Tongue (tissue), 3 donors: ENCODE measurements at places on chromosomes 4 and X.

DNA sequence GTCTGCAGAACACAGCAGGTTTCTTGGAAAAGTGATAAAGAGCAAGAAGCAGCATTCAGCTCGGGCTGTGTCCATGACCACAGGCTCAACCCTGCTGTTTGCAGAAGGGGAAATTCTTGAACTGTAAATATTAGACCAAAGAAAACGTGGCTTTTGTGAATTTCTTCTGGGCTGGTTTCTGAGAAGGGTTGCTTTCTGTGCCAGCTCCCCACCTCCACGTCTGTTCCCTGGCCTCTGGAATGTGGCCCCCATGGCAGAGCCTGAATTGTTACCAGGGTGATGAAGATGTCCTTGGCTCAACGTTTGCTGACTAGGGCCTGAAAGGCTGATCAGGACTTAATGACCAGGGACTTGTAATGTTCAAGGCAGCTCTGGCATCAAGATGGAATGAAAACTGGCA, 116.0 kb downstream of the CPEB2 start:
- DNase-seq, result no peak

GRCh38 chrX:152601848-152602616, 35.7 kb upstream of the GABRQ start:
- DNase-seq, result no peak

- no peak for DNase-seq
These were observed 13.9 kb upstream of the GTPBP6 start for GRCh38 chrX:332496-332860.

DNA sequence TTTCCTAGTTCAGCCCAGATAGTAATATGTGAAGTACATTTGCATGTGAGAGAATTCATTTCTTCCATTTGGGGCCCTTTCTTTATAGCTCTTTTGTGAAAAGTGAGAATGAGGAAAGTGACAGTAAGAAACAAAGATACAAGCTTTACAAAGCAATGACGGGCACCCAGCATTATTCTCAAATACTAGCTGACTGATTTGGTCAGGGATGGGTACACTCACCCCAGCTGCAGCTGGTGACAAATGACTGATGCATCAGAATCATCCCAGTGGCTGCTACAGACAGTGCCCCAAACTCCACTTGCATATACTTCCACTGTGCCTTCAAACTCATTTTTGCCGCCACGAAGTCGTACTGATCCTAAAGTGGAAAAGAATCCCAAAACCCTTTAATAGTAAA, 14.8 kb downstream of the PRSS12 start:
- DNase-seq, result no peak

GRCh38 chr4:189659287-189659686, 281.4 kb upstream of the FRG1 start:
- DNase-seq, result no peak

DNA sequence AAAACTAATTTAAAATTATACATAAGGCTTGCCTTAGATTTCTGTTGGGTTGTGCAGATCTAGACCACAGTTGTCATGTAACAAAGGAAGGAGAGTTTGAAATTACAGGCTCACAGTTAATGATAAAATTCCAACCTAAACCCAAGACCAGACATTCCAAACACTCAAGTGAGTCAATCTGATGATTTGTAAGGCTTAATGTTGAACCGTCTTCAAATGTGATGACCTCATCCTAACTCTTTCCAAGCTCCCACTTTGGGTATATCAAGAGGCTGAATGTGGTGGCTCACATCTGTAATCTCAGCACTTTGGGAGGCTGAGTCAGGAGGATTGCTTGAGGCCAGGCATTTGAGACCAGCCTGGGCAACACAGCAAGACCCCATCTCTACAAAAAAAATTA, 149.2 kb downstream of the TBL1X start:
- no peak for DNase-seq

DNA sequence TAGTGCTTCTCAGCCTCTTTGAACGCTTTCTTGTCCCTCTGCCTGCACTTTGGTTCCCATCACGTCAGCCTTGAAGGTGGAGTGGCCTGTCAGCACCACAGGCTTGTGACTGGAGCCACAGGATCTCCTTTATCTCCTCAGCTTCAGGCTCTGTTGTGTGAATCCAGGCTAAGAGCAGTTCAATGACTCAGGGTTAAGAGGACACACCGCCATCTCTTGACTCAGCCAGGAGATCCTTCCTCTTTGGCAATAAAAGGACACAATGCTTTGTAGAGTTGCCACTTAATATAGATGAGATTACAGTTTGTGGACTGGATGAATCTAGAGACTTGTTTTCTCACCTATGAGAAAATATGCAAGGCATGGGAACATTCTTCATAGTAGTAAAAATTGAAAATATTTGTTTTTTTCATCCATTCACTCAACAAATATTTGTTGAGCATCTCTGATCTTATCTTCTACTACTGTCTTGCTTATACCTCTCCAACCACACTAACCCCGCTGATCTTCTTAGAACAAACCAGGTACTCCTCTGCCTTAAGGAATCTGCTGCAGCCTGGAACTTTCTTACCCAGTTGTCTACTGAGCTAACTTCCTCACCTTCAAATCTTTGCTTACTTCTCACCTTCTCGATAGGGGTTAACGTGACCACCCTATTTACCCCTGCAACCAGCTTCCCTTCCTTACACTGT, 62.3 kb downstream of the UCHL1 start:
- DNase-seq, result no peak

- no peak for DNase-seq
These were observed 54.9 kb downstream of the MAP7D2 start for GRCh38 chrX:20061855-20062254.

DNA sequence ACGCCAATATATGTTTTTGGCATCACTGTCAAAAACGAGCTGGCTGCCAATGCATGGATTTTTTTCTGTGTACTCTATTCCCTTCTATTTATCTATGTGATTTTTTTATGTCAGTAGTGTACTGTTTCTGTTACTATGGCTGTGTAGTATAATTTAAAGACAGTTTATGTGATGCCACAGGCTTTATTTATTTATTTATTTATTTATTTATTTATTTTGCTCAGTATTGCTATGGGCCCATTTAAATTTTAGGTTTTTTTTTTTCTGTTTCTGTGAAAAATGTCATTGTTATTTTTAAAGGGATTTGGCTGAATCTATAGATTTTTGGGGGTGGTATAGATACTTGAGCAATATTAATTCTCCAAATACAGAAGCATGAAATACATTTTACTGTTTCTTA, 338.4 kb upstream of the POU3F4 start:
- no peak for DNase-seq

DNA sequence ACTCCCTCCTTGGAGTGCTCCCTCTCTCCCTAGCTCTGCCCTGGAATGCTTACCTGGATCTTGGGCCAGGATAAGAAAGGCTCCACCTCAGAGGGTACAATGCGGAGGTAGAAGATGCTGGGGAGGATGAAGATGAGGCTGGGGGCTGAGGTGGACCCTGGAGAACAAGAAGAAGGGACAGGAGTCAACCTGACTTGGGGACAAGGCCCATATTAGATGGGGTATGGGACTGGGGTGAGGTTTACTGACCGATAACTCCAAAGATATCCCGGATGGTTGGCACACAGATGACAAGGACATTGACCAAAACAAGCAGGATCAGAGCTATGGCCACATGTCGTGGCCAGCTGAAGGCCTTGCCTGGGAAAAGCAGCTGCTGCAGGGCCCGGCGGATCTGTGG, 10.6 kb downstream of the SLC38A5 start:
- DNase-seq, result no peak

DNA sequence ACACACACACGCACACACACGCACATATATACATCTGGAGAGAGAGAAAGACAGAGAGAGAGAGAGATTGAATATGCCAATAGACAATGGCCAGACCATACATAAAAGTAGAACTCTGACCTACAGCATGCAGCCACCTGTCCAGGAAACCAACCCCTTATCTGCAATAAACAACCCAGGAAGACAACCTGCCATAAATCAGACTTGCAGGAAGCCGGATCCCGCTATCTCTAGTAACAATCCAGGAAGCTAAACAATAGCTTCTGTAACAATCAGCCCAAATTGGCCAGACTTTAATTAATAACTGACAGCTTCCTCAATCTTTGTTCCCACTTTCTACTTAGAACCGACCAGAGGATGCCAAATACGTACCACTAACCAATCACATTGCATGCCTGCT, 173.2 kb downstream of the LDB2 start:
- no peak for DNase-seq

- no peak for DNase-seq
These were observed 108.6 kb downstream of the TBL1X start for GRCh38 chrX:9573282-9574106.

DNA sequence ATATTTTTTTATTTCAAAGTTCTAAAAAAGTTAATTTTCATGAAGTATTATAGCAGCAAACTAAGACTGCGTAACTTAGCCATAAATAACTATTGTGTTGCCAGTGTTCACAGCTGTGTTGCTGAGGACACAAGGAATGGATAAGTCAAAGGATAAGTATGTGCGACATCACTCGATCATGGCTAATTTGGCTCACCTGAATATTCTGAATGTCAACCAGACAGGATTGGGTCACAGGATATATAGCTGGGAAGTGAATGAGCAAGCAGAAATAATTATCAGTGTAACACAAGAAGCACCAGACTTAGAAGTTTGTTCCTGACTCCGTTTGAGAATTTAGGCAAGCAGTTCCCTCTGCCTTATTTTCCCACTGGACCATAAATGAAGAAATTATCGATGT, 33.9 kb downstream of the PRDM8 start:
- DNase-seq, result no peak

DNA sequence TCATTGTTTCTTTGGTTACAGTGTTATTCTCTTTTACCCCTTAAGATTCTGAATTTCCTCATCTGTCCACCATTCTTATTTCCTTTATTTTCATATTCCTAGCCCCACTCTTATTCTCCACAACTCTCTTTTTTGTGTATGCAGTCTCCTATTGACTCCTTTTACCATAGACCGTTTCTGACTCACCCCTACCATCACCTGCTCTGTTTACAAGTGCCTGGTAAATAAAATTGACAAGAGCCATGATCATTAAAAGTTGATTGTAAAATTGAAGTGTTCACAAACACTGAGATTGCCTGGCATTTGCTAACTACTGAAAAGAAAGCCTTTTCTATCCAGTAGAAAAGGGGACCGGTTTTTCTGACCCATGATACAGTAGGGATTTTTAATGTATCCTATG, 54.4 kb downstream of the MRPL1 start:
- no peak for DNase-seq

GRCh38 chrX:25011589-25012432, 4.0 kb downstream of the ARX start:
- no peak for DNase-seq

- DNase-seq, result no peak
These were observed 170.6 kb upstream of the S100G start for GRCh38 chrX:16479206-16479869.

- DNase-seq, result peak; percentile 79
These were observed 34.5 kb downstream of the SPINK2 start for GRCh38 chr4:56786955-56787354.
